ENCODE measurements at places on chromosomes 11 and 22.
A peak's percentile ranks its signal among the peaks of the same experiment; 100 is the strongest.

DNA sequence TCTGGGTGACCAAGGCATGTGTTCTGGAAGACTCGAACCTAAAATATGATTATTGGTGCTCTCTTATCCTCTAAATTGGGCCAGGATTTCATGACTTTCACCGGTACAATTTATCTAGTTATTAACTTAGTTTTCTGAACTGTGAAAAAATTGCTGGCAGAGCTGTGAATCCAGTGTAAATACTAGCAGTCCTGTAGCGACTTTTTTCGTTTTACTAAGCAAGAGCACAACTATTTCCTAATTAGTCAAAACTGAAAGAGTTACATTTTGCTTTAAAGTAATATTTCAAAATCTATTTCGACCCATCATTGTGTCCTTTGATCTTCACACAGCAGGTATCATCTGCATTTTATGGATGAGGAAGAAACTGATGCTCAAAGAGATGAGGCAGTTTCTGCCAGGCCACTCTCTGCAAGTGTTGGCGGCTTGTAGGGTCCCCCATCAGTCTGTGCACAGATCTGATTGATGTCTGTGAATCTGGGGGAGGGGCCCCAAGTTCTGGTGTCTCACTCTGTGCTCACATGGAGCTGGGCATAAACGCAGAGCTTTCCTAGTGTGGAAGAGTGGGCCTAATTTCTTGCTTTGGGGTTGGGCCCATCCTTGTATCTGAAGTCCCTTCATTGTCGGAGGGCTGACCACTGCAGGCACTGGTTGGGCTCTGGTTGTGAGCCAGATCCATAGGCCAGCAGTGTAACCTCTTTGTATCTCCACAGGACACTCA lies 1.4 kb upstream of the TRMT2A start:
- no peak for DNase-seq

DNA sequence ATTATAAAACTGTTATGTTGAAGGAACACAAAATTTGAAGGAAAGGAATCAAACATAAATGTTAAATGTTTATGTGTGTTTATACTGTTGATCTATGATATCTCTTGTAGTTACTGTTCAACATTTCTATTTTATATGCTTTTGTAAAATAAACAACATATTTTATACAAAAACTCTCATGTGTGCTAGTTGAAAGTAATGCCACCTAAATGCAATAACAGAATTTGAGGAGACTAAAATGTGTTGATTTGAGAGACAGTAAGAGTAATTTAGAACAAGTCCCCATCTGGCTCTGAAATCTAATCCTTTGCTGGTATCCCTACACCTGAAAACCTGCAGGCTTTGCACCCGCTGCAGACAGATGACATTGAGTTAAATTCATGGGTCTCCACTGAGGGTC lies 95.7 kb upstream of the TOP3B start:
- no peak for DNase-seq

- no peak for DNase-seq
Observed at GRCh38 chr11:20634044-20634443, 34.6 kb downstream of the SLC6A5 start.

GRCh38 chr11:43404836-43405479 lies 46.2 kb downstream of the TTC17 start:
- DNase-seq: no peak

DNA sequence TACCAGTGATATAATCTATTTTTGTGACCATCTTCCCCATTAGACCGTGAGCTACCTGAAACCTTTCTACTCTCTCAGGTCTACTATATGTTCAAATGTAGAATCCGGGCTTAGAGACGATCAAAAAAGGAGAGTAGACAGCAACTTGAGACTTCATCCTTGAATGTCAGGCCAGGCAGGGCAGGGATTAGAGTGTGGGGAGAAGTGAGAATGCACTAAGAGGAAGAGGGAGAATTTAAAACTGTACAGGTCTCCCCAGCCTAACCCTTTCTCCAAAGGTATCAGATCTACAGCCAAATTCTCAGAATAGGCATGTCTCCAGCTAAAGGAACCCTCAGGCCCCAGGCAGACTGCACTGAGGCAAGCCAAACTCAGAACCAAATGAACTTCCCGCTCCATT lies 935 bp downstream of the LAMTOR1 start:
- no peak for DNase-seq

DNA sequence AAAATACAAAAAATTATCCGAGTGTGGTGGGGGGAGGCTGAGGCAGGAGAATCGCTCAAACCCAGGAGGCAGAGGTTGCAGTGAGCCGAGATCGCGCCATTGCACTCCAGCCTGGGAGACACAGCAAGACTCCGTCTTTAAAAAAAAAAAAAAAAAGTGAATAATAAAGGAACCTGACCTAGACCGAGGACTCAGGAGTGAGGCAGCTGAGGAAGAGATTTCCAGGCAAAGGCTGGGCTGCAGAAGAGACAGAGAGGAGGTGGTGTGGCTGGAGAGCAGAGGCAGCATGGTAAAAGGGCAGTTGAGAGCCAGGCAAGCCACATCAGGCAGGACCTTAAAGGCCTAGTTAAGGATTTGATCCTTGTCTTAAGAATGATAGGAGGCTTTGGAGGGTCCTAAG lies 28.4 kb upstream of the SMCO4 start:
- DNase-seq: no peak

DNA sequence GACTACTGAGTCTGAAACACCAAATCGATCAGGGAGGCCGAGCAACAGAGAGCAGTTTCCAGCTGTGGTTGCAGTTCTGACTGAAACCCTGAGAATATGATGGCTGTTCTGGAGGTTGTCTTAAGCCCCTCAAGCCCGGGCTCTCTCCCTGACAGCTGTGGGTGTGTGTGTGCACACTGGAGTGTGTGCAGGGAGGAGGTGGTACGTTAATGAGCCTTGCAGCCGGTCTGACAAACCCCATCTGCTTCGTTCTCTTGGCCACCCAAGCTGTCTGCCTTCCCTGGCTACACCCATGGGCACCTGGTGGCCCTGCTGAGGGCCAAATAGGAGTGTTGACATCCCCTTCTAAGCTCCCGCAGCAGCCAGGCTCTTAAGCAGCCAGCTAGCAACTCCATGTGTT lies 189.8 kb downstream of the KIRREL3 start:
- no peak for DNase-seq

DNA sequence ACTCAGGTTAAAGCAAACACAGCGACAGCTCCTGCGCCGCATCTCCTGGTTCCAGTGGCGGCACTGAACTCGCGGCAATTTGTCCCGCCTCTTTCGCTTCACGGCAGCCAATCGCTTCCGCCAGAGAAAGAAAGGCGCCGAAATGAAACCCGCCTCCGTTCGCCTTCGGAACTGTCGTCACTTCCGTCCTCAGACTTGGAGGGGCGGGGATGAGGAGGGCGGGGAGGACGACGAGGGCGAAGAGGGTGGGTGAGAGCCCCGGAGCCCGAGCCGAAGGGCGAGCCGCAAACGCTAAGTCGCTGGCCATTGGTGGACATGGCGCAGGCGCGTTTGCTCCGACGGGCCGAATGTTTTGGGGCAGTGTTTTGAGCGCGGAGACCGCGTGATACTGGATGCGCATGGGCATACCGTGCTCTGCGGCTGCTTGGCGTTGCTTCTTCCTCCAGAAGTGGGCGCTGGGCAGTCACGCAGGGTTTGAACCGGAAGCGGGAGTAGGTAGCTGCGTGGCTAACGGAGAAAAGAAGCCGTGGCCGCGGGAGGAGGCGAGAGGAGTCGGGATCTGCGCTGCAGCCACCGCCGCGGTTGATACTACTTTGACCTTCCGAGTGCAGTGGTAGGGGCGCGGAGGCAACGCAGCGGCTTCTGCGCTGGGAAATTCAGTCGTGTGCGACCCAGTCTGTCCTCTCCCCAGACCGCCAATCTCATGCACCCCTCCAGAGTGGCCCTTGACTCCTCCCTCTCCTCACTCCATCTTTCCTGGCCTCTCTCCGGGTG lies at the start of the genes ATM and NPAT:
Gene ATM (plus strand): TSS at position 494 of the 774 bp plus-strand sequence. CDS start 4,558 bp downstream, outside the sequence.
Gene NPAT (minus strand): TSS at position 65 of the 774 bp plus-strand sequence. CDS start 102 bp downstream, outside the sequence.
- peak; percentile 99 for DNase-seq

Data from astrocyte of the spinal cord (primary cell).